ENCODE measurements at places on chromosomes 5 and 9.

GRCh38 chr5:175765858-175766257, 105.5 kb upstream of the CPLX2 start:
- no peak for DNase-seq

- no peak for DNase-seq
Observed at GRCh38 chr9:85262333-85262732, 479.4 kb downstream of the AGTPBP1 start.

- no peak for DNase-seq
Observed at GRCh38 chr5:112983363-112983762, 6.8 kb downstream of the DCP2 start.

- DNase-seq: no peak
Observed at GRCh38 chr5:168313596-168314204, 22.3 kb downstream of the WWC1 start.

- no peak for DNase-seq
Observed at GRCh38 chr9:22204240-22204639, 195.1 kb upstream of the CDKN2B start.

DNA sequence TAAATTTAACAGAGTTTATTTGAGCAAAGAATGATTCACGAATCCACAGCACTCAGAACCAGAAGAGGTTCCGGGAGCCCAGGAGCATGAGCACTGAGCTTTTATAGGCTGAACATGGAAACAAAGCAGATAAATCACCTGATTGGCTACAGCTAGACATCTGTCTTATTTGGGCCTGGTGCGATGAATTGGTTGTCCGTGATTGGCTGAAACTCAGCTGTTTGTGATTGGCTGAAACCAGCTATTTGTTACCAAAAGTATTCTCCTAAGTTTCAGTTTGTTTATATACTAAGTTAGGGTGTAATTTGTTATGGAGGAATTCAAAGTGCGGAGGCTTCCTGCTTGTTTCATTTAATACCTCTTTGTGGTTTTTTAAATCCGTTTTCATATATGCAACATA, 15.8 kb upstream of the LCP2 start:
- no peak for DNase-seq

GRCh38 chr5:102754767-102755431, at the start of gene PAM:
TSS of gene PAM (plus strand) at chr5:102755305. CDS start at chr5:102866196, 110,891 bp downstream.
- DNase-seq: no peak

- no peak for DNase-seq
Observed at GRCh38 chr5:96440185-96440538, 7.1 kb upstream of the PCSK1 start.
